ENCODE measurements at places on chromosomes 4 and X. TPM values are rescaled to one million over a fixed set of nuclear protein-coding genes. Genes with fewer than 3 reads are reported as not detected.

DNA sequence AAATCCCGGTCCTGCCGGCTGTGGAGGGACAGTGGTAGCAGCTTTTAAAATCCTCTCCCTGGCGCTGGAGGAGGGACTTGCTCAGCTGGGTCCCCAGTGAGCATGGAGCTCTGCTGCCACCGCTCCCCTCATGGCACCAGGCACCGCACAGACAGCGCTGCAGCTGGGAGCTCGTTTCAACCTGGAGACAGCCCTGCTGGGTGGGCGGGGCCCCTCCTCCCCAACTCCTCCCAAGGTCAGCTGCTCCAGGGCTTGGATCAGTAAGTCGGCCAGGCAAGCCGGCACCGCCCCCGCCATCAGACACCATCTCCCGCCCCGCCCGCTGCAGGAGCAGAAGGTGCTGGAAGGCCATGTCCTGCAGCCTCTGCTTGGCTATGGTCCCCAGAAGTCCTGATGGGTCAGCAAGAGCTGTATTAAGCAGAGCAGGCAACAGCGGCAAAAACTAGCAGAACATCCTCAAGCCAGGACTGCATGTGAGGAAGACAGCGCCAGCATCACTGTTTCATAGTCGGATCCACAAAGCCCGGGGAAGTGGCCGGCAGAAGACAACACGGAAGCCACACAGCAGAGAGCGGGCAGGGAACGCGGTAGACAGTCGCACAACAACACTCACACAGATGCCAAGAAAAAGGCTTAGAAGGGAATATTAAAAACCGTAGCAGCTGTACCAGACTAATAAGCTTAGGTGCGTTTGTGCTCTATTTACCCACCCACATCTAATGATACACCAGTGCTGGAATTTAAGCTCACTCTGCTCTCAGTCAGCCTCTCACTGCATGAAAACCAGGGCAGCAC is 16.2 kb downstream of the ZFYVE28 start:
- H3K27me3 ChIP-seq: no peaks in the 10 kb centered on the region
- DNase-seq: peak; percentile 88
- H3K27ac ChIP-seq: no peak overlapping the region
- H3K4me3 ChIP-seq: peak overlapping the region; percentile 16
- peaks cover 11% of the 10 kb centered on the region for H3K4me1 ChIP-seq

GRCh38 chr4:113444386-113444785 is 317.2 kb downstream of the CAMK2D start:
- no peak overlapping the region for H3K27ac ChIP-seq
- no peaks in the 10 kb centered on the region for H3K4me1 ChIP-seq
- no peaks in the 10 kb centered on the region for H3K36me3 ChIP-seq
- no peaks in the 10 kb centered on the region for H3K27me3 ChIP-seq

- no peaks in the 10 kb centered on the region for H3K27me3 ChIP-seq
- no peak for DNase-seq
- H3K4me3 ChIP-seq: no peak overlapping the region
- no peaks in the 10 kb centered on the region for H3K4me1 ChIP-seq
- H3K27ac ChIP-seq: no peak overlapping the region
Measured at GRCh38 chrX:96971812-96972211, 88.1 kb downstream of the RPA4 start.

CXCL13 gene
- not detected for polyA plus RNA-seq

DNA sequence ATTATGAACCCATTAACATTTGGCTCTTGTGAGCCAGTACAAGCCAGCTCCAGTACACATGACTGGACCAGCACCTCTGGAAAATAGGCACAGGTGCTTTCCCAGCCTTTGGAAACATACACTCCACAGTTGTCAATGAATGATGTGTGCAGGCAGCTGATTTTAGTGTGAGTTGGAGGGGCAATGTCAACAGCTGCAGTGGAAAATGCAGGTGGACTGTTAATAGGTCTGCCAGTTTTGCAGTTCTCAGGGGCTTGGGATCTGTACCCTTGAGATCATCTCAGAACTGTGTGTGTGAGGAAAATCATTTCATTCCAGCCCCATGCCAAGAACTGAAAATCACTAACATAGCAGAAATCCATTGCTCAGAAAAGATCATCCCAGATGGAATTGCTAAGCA is 81.7 kb upstream of the CHRDL1 start:
- no peaks in the 10 kb centered on the region for H3K4me1 ChIP-seq
- no peak overlapping the region for H3K4me3 ChIP-seq

SH2D1A gene
- not detected for polyA plus RNA-seq

DNA sequence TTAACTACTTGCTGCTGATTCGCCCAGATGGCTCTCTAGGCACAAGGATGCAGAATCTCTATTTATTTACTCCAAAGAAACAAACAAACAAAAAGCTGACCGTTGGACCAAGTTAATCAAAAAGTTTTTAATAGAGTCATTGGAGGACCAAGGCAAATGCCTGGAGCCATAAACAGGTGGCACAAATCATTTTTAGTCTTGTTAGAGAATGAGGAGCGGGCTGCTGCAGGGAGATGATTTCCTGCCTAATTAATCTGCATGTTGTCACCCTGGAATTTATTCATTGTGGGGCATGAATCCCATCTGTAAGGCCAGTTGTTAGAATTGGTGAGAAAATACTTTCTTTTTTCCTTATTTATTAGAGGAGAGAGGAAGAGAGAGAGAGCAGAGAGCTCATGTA is 147.4 kb upstream of the GATB start:
- DNase-seq: no peak
- no peaks in the 10 kb centered on the region for H3K4me1 ChIP-seq
- H3K27me3 ChIP-seq: no peaks in the 10 kb centered on the region
- H3K36me3 ChIP-seq: no peaks in the 10 kb centered on the region
- H3K27ac ChIP-seq: no peak overlapping the region

GRCh38 chr4:176273736-176274135 is 4.7 kb upstream of the ASB5 start:
- no peak overlapping the region for H3K4me3 ChIP-seq
- peaks cover 2% of the 10 kb centered on the region for H3K4me1 ChIP-seq
- DNase-seq: no peak
- H3K27me3 ChIP-seq: no peaks in the 10 kb centered on the region
- no peak overlapping the region for H3K27ac ChIP-seq
- H3K36me3 ChIP-seq: no peaks in the 10 kb centered on the region
